Hematopoietic multipotent progenitor cell treated with erythropoietin and hydrocortisone succinate and interleukin-3 and kit ligand, for 4 days (in vitro differentiated cells): ENCODE measurements at places on chromosomes 4 and X.
A peak's percentile ranks its signal among the peaks of the same experiment; 100 is the strongest.

GRCh38 chr4:102809691-102810090 lies 17.7 kb downstream of the UBE2D3 start:
- no peak for DNase-seq

DNA sequence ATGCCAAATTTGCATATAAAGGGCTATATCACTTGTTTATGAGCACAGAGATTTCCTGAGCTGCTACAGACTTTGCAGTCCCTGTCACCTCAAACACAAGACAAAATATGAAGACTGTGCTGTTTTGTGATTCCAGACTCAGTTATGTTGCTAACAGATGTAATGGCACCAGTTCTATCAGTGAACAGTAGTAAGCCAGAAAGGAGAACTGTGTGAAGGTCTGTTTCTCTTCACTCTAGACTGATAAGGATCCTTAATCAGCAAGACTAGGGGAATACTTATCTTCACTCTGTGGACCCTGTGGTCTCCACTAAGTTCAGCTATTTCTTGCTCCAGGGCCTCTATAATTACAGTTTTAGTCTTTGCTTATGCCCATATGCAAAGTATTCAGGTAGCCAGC lies 82.7 kb downstream of the ANXA5 start:
- peak; percentile 42 for DNase-seq

DNA sequence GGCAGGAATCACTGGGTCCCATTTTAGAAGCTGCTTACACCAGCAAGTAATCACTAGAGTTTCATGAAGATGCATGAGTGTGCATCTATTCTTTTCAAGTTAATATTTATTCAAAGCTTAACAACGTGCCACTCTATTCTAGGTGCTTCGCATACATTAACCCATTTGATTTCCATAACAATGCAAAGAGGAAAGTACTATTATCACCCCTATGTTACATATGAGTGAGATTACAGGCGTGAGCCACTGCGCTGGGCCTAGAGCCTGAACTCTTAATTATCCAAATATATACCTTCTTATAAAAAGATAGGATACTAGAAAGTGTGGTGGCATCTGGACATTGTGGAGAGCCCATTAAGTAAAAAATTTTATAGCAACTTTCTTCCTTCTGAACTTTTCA lies 65.4 kb downstream of the CXCL13 start:
- no peak for DNase-seq

GRCh38 chr4:108834166-108834834 lies 71.4 kb upstream of the ETNPPL start:
- no peak for DNase-seq

GRCh38 chr4:23135792-23136645 lies 443.3 kb downstream of the GBA3 start:
- peak; percentile 70 for DNase-seq

- DNase-seq, result no peak
These were observed 206.4 kb downstream of the KLHL13 start for GRCh38 chrX:117910216-117910615.

GRCh38 chr4:82560853-82561785 lies 669 bp downstream of the TMEM150C start:
- DNase-seq, result peak; percentile 37

DNA sequence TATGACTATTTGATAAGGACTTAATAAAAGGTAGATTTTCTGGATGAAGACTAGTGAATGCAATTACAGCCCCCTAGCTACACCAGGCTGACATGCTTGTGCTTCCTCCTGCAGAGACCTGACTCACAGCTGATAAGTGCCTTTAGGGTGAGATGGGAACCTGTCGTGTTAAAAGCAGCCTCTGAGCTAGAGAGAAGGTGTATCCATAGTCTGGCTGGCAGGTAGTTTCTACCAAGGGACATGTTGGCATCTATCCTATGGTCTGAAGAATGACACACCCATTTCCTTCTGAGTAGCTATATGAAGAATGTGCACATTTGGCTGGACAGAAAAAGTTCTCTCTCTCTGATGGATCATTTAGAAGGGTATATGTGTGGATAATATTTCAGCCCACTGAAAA lies 64.1 kb downstream of the PARM1 start:
- DNase-seq, result no peak

DNA sequence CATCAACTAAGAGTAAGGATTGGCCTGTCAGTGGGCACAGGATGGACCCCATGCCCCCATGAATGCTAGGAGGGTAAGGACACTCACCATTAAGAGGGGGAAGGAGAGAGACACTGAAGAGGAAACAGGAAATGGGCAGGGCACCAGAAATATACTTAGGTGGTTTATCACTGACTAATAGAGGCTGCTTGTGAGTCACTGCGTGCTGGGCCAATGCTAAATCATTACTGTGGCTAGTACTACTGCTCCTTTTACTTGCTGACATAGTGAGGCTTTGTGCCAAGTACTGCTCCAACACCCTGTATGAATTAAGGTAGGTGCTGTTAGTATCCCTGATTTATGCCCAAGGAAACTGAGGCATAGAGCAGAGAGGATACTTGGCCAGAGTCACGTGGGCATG lies 130.4 kb upstream of the FRMPD4 start:
- no peak for DNase-seq

DNA sequence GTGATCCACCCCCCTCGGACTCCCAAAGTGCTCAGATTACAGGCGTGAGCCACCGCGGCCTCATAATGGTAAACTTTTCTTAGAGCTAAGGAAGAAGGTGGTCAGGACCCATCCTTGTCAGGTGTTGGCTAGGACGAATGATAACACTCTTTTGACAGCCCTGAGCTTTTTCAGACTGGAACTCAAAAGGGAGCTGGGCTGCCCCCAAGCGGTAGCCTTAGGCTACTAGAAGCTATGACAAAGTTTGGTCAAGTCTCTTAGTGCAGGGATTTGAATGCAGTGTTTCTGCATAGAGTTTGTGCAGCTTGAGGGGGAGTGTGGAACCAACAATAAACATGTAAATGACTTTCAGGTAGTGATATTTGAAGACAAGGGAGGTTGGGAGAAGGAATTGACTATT lies 11.8 kb upstream of the HSD17B10 start:
- DNase-seq, result peak; percentile 73

DNA sequence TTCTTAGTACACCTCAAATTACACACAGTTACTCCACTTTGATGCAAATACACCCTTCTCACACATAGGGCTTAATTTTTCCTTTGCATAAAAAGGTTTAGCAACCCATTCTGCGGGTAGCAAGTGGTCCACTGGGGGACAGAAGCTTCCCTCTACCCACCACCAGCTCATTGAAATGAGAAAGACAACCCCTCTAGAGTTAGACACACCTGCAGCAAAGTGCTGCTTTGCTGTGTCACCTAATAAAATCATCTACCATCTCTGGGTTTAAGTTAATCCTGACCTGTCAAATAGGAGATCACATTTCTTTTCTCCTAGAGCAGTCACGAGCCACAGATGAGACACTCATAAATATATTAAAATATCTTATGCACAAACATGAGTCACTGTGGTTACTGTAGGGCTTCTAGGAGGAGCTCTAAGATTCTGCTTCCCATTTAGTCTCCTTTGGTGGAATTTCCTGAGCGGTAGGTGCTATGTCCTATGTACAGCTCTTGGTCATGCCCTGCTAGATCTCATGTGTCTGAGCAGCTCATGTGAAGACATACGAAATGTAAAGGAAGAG lies 11.9 kb downstream of the BMX start:
- peak; percentile 28 for DNase-seq

GRCh38 chr4:182380771-182381181 lies 137.6 kb downstream of the TENM3 start:
- DNase-seq, result no peak

DNA sequence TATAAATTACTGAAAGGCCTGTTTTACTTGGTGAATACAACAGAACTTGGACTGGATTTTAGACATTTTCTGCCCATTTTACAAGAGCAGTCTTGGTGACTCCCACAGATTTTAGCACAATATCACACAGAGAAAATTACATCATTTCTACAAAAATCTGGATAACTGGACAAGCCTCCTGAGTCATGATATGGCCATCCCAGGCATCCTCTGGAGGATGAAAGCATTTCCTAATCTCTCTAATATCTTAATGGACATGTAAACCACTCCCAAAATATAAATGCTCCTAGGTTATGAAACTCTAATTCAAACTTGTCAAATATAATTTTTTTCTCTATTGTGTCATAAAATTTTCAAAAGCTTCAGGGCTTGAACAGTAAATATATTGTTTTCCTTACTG lies 1170.8 kb upstream of the PCDH7 start:
- no peak for DNase-seq

DNA sequence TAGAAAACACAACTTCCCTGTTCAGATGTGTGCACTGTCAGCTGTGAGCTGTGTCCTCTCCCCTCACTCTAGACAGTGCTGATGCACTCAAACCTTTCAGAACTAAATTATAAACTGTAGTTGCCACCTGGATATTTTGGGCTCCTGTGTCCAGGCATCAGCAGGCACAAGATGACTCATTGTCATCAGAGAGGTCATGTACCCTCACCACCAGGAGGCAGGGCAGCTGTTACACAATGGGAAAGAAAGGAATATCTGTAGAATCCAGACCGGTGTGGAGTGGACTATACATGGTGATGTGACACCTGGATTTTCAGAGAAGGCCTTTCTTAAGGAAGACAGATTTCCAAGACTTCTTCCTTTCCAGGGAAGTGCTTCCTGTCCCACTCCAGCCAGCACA lies 854.4 kb upstream of the AGA start:
- DNase-seq, result no peak

GRCh38 chrX:56289449-56289848 lies 57.3 kb downstream of the KLF8 start:
- no peak for DNase-seq

- no peak for DNase-seq
These were observed 1270.5 kb downstream of the ARAP2 start for GRCh38 chr4:34973650-34974312.

DNA sequence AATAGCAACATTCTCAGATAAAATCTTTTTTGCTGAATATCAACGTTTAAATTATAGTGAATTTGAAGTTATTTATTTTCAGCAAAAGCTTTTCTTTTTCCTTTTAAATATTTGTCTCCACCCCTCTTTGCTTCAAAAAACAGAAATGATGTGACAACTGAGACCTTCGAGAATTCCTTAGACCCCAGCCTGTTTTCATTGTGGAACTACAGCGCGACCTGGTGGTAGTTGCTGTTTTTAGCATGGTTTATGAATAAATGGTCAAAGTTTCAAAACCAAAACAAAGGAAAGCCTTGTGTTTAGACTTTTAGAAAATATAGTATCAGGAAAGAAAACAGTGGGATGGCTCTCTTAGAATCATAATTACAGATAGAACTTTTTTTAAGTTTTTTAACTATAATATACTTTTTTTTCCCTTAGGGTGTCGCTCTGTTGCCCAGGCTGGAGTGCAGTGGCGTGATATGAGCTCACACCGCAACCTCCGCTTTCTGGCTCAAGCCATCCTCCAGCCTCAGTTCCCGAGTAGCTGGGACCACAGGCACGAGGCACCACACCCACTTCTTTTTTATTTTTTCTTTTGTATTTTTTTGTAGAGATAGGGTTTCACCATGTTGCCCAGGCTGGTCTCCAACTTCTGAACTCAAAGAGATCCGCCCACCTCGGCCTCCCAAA lies 26.8 kb upstream of the TMEM184C start:
- DNase-seq, result peak; percentile 76

GRCh38 chr4:18689308-18690115 lies 668.0 kb upstream of the LCORL start:
- peak; percentile 70 for DNase-seq

DNA sequence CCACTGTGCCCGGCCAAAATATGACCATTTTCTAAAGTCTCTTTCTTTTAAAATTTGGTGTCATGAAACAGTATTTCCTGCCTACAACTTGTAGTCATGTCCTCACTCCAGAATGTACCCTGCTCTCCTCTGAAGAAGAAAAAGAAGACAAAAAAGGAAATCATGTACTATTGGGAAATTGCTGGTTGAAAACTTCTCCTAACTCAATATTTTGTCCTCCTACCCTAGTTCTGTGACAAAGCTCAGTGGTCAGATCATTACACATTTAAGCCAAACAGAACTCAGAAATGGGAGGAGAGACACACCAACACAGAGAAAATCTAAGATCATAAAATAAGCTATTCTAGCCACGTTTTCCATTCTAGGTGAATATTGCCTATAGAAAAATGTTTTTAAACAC lies 127.7 kb downstream of the IRF2 start:
- no peak for DNase-seq

DNA sequence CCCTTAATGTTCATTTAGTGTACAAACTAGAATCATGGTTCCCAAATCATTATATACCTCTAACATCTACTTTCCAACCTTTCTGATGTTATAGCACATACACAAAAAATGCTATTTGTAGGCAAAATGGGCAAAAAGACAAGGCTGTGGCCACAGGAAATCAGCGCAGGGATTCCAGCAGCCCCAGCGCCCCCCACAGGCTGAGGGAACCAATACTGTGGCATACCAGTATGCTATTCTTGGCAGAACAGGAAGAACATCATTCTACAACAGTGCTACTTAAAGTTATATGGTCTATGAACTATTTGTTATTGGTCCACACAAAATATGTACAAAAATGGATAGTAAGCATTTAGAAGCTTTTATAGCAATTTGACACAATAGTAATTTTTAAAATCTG lies 25.3 kb downstream of the STEEP1 start:
- no peak for DNase-seq
